NCI-H226 (cell line): ENCODE measurements at places on chromosomes 3 and 15.

GRCh38 chr3:128006061-128007032, 45.9 kb upstream of the SEC61A1 start:
- no peak for DNase-seq

DNA sequence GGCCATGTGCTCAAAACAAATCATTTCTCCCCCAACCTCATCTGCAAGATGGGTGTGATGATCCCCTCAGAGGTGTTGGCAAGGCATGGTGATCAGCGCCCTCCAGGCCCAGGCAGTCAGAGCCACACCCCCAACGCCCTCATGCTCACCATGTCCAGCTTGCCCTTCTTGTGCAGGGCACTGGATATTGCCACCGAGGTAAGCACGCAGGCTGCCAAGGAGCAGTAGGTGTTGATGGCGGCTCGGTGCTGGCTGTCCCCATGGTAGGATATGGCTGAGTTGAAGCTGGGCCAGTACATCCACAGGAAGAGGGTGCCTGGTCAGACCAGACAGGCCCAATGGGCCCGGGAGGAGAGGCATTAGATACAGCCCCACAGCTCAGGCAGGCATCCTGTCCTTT, 17.2 kb downstream of the RHCG start:
- DNase-seq, result no peak

DNA sequence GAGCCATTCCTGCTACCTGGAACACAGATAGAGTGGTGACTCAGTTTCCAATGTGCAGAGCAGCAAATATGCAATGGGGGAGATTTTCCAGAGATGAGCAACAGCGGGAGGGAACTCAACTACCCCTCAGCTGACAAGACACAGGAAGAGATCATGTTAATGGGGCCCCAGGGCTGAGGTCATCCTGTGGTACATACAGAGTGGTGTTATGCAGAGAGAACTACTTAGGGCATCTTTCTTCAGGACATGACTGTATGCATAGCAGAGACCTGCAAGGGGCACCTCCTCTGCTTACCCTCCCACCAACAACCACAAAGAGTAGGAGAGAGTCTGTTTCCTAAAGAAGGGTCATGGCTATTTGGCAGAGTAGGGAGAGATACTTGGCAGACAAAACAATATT, 6.8 kb upstream of the TBC1D5 start:
- peak; percentile 24 for DNase-seq

DNA sequence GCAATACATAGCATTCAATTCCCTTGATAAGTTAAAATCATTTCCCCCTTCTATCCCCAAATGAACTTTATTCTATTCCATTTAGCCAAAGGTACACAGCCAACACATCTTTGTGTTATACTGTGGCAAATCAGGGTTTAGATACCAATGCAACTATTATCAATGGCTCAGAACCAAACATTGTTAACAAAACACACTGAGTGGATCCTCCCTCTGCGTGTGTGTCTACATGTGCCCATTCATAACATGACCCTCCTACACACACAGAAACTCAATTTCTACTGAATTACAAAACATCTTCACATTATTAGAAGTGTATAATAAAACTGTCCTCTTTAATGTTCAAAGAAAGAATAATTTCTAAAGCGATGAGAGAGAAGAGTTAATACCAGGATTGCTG, 1.3 kb downstream of the TTBK2 start:
- DNase-seq, result no peak

GRCh38 chr3:4949659-4950058, 29.6 kb upstream of the BHLHE40 start:
- DNase-seq, result no peak

DNA sequence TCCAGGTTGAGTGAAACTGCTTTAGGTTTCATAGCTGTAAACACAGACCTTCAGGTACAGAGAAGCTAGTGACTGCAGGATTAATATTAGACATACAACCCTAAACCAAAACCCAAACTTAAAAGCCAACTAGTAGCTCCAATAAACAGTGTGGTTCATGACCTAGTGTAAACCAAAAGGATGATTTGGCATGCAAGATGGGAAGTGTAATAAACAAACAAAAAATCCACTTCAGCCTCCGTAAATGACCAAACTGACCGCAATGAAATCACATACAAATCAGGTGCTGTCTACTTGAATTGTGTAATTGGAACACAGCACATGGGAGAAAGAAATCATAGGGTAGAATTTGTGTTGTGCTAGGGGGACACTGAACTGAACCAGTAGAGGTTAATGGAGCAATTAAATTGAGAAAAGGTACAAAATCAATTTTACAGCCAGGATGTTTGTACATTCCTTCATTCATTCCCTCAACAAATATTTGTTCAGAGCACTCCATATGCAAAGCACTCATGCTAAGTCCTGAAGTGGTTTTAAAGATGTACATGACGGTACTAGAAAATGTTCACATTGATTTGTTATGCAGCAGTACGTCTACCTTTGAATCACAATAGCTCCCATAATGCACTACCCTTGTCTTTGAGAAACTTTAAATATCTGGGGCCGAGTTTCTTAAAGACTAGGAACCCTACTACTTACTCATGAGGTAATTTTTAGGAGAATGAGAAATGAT, 21.4 kb upstream of the CHST2 start:
- DNase-seq, result no peak

GRCh38 chr15:49273734-49274318, 103.8 kb downstream of the GALK2 start:
- DNase-seq, result no peak

DNA sequence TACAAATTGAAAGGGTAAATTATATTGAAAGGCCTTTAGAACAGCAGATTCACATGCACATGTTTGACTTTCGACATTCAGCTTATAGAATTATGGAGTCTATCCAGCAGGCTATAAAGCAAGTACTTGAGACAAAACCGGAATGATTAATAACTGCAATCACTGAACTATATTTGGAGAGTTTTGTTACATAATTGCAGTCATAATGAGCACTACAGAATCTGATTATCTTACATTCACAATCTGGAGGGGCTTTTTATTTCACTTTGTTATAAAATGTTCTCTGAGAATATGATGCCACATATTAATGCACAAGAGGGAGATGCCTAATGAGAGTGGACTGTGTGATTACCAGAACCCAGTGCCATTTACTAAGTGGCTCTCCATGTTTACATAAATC, 64.3 kb downstream of the NSUN3 start:
- DNase-seq, result no peak

GRCh38 chr3:128266453-128266852, 113.2 kb downstream of the EEFSEC start:
- DNase-seq, result no peak

DNA sequence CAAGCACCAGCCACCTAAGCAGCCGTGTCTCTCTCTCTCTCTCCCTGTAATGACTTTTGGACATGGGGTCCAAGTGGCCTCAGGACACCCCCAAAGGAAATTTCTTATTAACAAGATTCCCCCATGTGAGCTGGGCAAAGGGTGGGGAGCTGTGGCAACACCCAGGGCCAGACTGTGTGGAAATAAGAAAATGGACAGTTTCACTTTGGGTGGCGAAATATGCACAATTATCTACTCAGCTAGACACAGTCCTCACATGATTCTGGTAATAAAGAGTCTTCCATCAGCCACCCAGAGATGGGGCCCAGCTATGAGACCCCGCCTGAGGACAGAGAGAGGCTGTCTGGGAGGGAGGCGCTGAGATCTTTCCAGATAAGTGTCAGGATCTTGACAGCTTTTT, 96.8 kb upstream of the TPM1 start:
- no peak for DNase-seq

DNA sequence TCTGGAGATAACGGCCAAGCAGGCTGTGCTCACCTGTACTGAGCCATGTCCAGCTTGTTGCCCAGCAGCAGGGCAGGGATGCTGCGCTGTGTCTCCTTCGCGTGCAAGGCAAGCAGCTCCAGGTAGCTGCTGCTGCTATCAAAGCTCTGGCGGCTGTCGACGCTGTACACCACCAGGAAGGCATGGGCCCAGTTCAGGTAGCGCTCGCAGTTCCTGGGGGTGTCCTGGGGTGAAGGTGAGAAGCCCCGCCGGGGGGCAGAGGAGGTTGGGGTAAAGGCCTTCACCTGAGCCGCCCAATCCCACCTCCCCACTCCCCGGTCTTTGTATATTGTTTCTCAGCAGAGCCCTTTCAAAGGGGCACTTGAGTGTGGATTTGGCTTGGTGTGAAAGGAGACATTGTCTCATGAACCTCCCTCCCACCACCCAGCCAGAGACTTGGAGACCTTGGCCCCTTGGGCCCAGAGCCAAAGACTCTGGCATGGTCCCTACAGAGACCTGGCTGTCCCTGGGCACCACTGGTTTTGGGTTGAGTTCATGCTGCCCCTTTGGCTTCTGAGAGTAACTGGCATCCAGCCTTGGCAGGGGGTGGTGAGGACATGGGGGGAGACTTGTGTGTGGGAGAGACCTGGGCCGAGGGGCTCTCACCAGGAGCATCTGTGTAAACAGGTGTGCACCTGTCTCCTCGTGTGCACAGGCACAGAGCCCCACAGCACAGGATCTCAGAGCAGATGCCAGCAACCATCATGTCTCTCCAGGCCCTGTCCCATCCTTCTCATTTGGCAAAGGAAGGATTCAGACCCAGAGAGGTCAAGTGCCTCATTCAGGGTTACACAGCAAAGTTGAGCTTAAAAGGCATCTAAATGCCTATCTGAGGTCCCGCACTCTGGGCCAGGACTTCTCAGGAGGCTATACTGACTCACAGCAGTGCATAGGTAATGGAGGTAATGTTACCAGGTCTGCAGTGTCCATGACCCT, 9.1 kb downstream of the RASL12 start:
- DNase-seq, result no peak
